ENCODE measurements at places on chromosomes 13 and 19.

GRCh38 chr13:110154410-110154933, 152.5 kb downstream of the COL4A1 start:
- DNase-seq = no peak

DNA sequence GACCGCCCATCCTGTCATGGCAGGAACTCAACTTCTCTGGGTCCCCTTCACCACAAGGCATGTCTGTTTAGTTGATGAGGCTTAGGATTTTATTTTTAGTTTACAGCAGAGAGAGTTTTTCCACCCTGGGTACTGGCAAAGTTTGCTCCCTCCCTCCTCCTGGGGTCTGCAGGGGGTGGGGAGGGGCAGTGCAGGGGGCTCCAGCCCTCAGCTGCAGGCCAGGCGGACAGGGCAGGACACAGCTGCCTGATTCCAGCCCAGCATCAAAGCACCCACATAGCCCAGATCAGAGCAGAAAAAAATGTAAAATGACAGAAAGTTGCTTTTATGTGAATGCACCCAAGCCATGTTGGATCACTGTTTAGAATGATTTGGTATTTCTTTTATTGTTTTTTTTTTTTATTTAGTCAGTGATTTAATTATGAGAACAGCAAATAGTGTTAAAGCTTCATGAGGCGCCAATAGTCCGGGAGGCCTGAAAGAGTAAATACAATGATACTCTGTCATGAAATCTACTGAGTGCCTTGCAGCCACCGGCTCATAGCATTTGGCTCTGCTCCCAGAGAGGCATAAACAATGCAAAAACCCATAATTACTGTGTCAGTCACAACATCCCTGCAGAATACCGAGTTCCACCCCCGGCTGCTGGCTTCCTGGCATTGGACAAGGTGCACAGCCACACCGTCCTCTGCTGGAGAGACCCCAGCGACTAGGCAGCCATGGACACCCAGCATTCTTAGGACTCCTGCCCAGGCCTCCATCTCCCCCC, 923.5 kb downstream of the UQCRFS1 start:
- DNase-seq = no peak

DNA sequence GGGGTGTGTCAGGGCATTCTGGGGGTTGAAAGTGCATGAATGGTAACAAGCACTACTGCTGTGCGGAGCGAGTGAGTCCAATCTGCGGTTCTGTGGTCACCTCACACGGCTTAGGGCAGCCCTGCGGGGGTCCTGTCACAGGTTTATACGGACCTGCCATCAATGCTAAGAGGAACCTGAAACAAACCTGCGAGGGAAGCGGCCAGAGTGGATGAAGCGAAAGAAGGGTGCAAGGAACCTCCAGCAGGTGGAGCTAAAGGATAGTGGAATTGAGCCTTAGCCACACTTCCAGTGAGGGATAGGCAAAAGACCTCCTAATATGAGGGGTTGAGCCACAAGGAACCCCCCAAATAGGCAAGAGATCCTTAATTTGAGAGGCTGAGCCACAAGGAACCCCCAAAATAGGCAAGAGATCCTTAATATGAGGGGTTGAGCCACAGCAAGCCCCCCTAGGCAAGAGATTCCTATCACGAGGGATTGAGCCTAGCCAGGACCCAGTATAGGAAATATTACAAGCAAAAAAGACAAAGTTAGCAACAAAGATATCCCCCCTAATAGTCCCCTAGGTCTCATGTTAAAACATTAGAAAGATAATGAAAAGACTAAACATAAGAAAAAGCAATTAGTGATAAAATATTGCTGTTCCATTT, 6.3 kb upstream of the ZNF69 start:
- DNase-seq = peak; percentile 47

DNA sequence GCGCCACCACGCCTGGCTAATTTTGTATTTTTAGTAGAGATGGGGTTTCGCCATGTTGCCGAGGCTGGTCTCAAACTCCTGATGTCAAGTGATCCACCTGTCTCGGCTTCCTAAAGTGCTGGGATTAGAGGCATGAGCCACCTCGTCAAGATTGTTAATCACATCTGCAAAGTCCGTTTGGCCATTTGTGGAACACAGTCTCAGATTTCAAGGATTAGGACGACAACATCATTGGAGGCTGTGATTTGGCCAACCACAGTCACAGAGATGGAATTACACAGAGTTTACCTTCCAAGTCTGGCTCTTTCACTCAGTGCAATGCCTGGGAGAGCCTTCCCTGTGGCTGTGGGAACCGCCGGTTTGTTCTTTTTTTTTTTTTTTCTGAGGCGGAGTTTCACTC, 17.8 kb downstream of the SULT2B1 start:
- DNase-seq = no peak
